ENCODE measurements at places on chromosomes 6 and 20.

DNA sequence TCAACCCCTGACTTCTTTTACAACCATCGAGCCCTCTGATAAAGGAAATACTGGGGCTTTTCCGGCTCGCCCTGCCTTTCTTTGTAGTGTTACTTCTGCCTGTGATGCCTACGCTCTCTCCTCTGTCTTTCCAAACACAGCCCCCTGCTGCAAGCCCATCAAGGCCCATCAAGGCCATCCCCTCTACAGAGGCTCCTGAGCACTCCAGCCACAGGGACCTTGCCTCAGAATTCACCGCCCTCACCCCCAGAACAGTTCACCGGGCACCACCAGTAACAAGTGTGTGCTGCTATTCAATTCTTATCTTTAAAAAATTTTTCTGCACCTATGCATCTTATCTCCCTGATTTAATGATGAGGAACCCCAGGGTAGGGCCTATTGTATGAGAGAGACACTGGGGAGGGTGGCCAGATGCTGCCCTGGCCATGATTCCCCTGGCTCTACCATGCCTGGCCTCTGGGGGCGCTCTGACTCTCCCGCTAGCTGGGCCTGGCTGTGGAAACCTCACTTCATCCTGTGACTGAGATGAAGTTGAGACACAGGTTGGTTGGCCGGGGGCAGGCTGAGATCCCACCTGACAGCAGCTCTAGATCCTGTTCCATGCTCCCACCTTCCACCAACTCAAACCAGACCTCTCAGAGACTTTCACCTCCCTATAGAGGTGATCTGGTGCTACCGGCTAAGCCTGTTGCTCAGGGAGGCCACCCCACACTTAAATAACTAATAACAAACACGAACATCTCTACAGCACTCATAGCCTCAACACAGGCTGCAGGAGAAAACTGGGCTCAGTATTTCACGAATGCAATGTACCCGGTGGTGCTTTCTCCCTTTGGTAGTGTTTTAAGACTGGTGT lies 19.2 kb upstream of the GLP1R start:
- no peak for DNase-seq

DNA sequence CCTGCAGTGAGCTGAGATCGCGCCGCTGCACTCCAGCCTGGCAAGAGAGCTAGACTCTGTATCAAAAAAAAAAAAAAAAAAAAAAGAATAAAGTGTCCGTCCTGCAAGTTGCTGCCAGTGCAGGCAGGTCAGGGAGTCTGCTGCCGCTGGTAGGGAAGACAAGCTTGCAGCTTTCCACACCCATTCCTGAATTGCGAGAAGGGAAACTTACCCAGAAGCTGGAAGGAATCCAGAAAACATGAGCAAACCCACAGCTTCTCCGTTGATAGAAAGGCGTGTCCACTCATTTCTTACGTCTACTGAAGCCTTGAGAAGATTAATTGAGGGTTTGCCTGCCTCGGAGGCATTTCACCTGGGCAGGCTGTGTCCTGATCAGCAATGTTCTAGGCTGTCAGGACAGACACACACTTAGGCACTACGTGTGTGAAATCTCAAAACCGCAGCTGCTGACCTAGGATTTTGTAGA lies 61.6 kb upstream of the DSP start:
- DNase-seq: no peak

DNA sequence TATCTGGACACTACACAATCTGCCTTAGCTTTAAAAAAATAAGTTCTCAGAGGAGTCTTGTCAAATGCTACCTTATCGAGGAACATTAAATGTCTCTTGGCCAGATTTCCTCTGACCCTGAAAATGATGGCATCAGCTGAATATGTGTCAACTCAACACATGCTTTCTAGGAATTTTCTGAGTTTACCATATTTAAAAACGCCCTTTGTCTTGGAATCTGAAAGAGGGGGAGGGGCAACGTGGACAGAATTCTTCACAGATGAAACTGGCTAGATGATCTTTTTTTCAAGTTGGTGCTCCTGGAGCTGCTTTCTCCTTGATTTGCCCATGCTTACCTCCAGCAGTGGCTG lies 5.1 kb downstream of the SOX4 start:
- no peak for DNase-seq

- no peak for DNase-seq
Observed at GRCh38 chr6:76831299-76831698, 632.0 kb downstream of the HTR1B start.

DNA sequence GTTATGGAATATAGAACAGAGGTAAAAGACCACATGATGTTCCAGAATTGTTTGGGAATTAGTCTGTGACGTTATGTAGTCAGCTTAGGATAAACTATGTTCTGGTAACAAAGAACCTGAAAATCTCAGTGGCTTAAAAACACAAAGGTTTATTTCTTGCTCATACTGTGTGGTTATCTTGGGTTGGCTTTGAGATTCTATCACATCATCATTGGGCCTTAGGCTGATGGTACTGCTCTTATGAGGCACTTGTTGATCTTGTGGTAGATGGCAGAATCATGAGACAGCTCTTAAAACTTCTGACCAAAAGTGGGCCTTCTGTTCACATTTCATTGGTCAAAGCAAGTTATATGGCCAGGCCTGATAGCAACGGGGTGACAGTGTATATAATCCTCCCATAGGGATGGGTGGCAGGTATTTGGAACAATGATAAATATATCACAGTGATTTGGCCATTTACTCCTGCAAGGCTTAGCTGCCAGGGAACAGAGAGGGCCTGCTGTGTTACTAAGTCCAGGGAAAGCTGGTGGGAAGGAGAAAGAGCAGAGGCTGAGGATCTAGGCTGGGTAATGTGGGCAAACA lies 13.5 kb downstream of the DHX35 start:
- DNase-seq: no peak

GRCh38 chr6:11194356-11195218 lies 37.9 kb downstream of the NEDD9 start:
- no peak for DNase-seq

GRCh38 chr20:53383916-53384315 lies 209.7 kb downstream of the ZNF217 start:
- no peak for DNase-seq

- DNase-seq: no peak
Observed at GRCh38 chr6:142926177-142926493, 18.8 kb downstream of the HIVEP2 start.

DNA sequence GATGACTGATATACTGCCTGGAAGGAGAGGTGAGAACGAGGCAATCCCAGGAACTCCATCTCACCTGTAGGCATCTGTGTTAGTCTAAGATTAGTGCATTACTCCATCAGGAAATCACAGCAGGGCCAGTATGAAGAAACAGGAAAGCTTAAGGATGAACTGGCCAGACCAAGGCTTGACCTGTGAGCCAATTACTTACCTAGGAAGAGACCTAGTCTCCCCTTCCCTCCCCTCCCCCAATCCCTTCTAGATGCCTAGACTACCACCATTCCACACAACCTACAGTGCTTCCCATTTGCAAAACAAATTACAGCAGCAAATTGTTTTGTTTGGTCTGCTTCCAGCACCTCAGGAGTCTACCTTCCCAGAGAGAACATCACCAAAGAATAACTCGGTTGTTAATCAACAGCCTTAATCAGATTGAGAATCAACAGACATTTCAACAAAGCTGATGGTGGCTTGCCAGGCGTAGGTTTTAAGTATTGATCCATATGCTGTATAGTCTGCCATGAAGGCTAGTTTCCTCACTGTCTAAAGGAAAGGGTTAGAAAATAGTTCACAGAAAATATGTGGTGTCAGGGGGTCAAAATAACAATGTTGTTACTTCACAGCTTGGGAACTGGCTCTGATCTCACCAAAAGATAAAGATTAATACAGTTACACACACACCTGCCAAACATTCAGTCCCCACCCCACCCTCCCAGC lies 10.1 kb downstream of the PKHD1 start:
- DNase-seq: no peak

DNA sequence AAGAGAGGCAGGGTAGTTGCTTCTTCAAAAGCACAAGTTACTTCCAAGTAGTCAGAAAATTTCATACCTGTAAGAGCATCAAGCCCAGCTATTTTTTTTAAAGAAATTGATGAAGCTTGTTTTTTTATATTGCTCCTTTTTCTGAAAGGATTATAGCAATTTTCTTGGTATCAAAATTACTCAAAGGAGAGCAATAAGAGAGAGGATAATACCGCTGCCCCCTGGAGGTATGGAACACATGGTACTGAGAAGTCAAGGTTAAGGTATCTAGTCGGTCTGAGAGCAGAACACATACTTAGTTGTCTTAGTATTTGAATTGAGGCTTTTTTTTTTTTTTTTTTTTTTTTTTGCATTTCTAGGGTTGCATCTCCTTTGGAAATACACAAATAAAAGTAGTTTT lies 59.4 kb downstream of the ADGRF5 start:
- DNase-seq: no peak

- no peak for DNase-seq
Observed at GRCh38 chr6:71490876-71491275, 202.3 kb downstream of the OGFRL1 start.

DNA sequence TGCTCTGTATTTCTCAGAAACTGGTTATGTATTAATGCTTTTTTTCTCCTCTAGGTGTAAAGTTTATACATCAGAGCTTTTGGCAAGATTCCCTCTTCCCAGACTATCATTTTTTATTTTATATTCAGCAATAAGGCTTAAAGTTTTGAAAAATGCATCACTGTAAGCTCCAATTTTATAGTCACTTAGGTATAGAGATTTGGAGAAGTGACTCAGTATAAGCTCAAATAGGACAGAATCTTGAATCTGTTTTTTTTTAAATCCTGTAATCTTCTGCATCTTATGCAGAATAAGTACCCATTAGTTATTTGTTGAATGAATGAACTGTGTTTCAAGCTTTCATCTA lies 1.0 kb downstream of the NCOA7 start:
- no peak for DNase-seq

GRCh38 chr6:161498359-161498758 lies 224.5 kb upstream of the AGPAT4 start:
- DNase-seq: no peak

GRCh38 chr20:6410721-6411120 lies 287.9 kb upstream of the FERMT1 start:
- no peak for DNase-seq

- DNase-seq: no peak
Observed at GRCh38 chr20:52612046-52612632, 360.0 kb upstream of the TSHZ2 start.

DNA sequence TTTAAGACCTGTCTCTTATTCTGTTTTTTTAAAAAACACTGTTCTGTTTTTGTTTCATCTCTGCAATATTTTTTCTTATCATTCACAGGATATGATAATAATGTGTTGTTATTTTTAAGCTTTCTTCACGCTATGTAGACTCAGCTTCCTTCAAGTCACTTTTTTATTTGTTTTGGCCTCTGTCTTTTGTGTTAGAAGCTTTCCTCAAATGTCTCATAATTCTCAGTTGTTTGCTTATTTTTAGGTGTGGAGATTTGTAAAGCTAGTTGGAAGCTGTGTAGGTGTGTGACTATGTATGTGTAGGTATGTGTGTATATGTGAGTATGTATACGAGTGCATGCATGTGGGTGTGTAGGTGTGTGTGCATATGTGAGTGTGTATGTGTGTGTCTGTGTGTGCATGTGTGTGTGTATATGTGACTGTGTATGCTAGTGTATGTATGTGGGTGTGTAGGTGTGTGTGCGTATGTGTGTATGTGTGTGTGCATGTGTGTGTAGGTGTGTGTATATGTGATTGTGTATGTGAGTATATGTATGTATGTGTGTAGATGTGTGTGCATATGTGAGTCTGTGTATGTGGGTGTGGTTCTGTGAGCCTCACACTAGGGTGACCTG lies 16.3 kb upstream of the VEGFA start:
- DNase-seq: no peak

GRCh38 chr6:156954191-156954590 lies 177.0 kb downstream of the ARID1B start:
- DNase-seq: no peak

GRCh38 chr20:40582531-40582930 lies 106.5 kb downstream of the MAFB start:
- DNase-seq: no peak

DNA sequence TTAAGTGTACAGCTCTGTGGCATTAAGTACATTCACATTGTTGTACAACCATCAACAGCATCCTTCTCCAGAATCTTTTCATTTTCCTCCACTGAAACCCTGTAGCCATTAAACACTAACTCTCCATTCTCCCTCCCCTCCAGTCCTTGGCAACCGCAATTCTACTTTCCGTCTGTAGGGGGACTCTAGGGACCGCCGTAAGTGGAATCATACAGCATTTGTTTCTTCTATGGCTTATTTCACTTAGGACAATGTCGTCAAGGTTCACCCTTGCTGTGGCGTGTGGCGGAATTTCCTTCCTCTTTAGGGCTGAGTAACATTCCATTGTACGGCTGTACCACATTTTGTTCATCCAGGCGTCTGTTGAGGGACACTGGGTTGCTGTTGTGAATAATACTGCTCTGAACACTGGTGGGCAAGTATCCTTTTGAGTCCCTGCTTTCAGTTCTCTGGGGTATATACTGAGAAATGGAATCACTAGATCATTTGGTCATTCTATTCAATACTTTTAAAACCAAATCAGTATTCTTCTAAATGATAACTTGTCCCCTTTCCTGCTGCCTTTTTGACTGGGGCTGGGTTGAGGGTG lies 50.7 kb downstream of the PPP1R3G start:
- DNase-seq: no peak

- DNase-seq: peak; percentile 37
Observed at GRCh38 chr6:35496841-35497570, at the start of gene TEAD3. TSS of gene TEAD3 (minus strand) at chr6:35497079.

- DNase-seq: no peak
Observed at GRCh38 chr6:40492187-40492586, 95.0 kb downstream of the LRFN2 start.

- DNase-seq: no peak
Observed at GRCh38 chr6:121666814-121667213, 231.4 kb downstream of the GJA1 start.

DNA sequence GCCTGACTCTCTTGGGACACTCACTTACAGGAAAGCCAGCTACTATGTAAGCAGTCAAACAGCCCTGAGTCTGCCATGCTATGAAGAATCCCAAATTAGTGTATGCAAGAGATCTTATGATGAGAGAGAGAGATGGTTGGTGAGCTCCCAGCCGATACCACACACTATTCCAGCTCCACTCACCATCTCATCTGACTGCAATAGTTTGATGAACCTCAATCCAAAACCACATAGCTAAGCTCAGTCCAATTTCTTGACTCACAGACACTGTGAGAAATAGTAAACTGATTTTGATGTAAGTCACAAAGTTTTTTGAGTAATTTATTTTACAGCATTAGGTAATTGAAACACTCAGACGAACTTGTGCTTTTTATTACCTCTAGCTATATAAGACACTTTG lies 441.4 kb downstream of the COL12A1 start:
- DNase-seq: no peak

- no peak for DNase-seq
Observed at GRCh38 chr6:21836772-21837425, 243.3 kb downstream of the SOX4 start.

DNA sequence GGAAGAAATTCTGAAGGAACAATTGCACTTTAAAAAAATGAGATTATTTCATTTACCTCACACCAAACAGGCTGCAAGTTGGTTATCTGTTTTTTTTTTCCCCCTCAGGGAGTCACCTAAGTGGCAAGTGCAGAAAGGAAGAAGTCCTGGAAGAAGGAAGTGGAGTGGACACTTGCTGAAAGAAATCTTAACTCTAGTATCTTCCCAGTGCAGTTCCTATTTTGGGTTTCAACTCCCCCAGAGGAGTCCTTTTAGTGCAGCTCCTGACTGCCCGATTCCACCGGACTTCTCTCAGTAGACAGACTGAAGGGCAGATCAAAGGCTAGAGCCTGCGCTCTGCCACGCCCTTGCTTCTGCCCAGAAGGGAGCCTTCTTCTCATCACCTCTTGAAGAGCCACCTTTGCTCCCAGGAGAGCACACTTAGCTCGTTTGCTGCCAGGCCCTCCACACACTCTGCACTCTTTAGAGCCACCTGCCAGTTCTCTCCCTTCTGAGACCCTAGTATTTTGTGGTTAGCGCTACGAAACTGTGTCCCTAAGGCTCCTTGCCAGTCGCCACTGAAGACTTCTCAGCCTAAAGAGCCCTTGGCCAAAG lies 4.9 kb downstream of the MTCL3 start:
- DNase-seq: no peak

Data from GOT3 (cell line).